Activated CD8-positive, alpha-beta memory T cell treated with anti-CD3 and anti-CD28 coated beads for 1 hour (primary cell): ENCODE measurements at places on chromosomes 6 and 20.

- DNase-seq: no peak
Observed at GRCh38 chr6:90026216-90026615, 131.9 kb downstream of the GJA10 start.

- no peak for DNase-seq
Observed at GRCh38 chr6:170094686-170095272, 196.1 kb downstream of the DLL1 start.

DNA sequence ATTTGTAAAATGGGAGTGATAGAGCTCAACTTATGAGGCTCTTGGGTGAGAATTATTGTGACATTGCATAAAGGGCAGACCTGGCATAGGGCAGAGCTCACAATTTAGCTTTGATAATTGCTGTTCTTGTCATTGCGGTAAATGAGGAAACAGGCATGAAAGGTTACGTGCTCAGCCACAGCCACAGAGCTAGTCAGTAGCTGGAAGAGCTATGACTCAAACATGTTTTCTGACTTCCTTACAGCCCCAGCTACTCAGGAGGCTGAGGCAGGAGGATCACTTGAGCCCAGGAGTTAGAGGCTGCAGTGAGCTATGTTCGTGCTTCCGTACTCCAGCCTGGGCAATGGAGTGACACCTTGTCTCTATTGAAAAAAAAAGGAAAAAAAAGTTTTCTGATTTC, 3.5 kb upstream of the GHRH start:
- DNase-seq: no peak

DNA sequence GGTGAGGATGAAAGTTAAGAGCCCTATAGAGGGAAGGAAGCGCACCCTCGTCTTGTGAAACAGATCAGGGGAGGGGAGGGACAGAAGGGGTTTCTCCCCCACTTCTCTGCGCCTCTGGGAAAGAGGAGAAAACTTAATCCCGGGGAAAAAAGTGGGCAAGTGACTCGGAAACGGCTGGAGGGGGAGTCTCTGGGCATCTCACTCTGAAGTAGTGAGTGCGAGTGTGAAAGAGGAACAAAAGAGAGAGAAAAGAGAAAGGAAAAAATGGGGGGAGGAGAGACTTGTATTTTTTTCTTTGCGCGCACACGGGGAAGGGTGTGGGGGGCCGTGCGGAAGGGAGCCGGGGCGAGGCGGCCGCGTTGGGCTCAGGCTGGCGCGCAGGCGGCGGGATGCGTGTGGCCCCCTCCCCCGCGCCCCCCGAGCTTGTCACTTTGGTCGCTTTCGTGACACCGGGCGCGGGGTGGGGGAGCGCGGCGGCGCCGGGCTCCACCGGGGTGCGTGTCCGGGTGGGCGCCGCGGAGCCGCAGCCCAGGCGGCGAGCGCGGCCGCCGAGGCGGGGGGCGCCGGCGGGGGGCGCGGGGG, 454 bp downstream of the L3MBTL3 start:
- DNase-seq: peak; percentile 15

DNA sequence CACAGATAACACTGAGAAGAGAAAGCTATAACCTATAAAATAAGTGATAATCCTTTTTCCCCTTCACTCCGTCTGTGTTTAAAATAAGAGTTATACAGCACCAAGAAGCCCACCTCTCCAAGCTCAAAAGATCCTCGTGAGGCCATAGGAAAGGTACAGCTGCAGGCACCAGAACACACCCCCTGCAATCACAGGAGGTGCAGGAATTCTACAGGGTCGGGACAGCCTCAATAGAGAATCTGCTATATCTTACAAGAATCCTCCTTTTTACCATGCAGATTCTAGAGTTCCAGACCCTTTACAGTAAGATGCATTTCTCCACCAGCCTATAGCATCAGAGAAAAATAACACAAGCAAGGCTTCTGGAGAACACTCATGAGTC, 5.0 kb upstream of the ADGRF1 start:
- no peak for DNase-seq

GRCh38 chr6:144140867-144141266, 9.4 kb upstream of the STX11 start:
- no peak for DNase-seq

- no peak for DNase-seq
Observed at GRCh38 chr6:133306931-133307330, 65.8 kb downstream of the EYA4 start.

DNA sequence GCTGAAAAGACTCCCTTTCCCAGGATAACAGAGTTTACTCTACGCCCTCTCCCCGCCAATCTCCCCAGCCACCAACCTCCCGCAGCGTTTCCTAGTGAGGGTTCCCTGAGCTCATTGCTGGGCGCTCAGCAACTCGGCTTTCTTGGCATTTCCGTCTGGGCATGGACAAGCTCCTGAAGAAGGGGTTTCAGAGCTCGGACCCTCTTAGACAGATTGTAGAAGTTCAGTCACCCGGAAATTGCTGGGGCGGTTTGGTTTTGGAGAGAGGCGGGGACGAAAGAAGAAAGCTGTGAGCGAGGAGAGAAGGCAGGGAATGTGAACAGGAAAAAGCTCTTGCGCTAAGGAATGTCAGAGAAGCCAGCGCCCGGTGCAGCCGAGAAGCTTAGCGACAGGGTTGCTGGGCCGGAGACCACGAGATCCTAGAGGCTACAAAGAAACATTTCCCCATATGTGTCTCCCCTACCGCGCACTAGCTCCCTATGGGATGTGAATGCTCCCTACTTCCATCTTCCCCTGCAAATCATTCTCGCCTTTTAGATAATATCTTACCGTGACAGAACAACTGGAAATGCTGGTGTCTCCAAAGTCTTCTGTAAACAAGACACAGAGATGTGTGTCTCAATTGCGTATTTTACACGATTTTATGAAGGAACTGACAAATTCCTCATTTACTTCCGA, 15.8 kb downstream of the POM121L2 start:
- no peak for DNase-seq

- DNase-seq: no peak
Observed at GRCh38 chr20:33568868-33569801, 79.2 kb downstream of the CBFA2T2 start.

- DNase-seq: no peak
Observed at GRCh38 chr6:22451962-22452361, 117.4 kb upstream of the HDGFL1 start.
